ENCODE measurements at places on chromosomes 2 and 18.

- DNase-seq = no peak
Measured at GRCh38 chr2:159139216-159139933, 147.1 kb downstream of the WDSUB1 start.

DNA sequence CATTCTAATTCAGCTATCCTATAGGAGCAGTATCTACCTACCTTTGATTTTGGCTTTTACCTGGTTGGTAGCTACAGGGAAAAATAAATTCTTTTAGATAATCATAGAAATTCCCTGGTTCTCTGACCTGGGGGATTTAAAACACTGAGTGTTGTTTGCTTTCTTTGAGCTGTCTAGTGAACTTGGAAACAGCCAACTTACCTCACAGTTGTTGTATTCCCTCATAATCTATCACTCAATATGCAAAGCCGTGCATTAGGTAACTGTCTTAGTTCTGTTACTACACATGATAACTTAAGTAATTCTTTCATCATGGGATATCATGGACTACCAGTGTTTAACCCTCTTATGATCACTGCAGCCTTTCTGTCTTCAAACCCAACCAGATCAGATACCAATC lies 127.8 kb downstream of the TTC27 start:
- DNase-seq = no peak

DNA sequence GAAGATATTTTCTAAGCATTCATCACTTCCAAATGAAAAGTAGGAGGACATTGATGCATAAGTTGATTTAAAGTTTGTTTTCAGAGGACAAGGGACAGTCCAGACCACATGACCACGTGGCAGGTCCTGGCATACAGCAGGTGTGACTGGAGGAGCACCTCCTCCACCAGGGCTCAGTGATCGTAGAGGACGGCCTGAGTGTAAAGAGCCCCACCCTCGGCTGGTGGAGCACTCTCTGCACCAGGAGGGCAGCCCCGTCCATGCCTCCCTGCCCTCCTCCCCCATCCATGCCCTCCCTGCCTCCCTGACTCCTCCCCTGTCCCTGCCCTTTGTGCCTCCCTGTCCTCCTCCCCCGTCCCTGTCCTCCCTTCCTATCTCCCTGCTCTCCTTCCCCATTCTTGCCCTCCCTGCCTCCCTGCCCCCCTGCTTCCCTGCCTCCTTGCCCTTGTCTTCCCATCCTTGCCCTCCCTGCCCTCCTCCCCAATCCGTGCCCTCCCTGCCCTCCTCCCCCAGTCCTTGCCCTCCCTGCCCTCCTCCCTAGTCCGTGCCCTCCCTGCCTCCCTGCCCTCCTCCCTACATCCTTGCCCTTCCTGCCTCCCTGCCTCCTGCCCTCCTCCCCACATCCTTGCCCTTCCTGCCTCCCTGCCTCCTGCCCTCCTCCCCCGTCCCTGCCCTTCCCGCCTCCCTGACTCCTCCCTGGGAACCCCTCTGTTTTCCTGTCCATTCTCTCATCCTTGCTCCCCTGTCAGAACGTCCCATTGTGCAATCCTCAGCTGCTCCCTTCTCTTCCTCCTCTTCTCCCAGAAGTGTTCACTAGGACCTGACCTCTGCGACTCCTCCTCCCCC lies 47.9 kb downstream of the ANKMY1 start:
- no peak for DNase-seq

DNA sequence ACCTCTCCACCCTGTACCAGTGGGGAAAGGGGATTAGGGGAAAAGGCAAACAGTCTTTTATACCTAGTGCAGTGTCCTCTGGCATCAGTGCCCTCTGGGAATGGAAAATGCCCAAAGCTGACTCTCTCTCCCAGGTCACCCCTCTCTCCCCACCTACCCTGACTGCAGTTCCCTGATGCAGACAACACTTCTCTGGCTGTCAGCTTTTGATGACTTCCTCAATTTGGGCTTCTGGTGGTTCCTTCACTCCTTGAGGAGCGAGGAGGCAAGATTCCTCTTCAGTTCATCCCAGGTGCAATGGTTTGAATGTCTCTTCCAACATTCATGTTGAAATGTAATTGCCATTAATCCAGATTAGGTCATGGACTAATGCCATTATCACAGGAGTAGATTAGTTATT lies 19.7 kb upstream of the PPM1B start:
- DNase-seq = no peak

- DNase-seq = no peak
Measured at GRCh38 chr2:136534811-136535210, 230.5 kb upstream of the THSD7B start.

- DNase-seq = peak; percentile 46
Measured at GRCh38 chr2:44955593-44956392, 14.3 kb downstream of the SIX3 start.

GRCh38 chr18:59940068-59940467 lies 40.3 kb downstream of the PMAIP1 start:
- DNase-seq = no peak

GRCh38 chr2:47888581-47889280 lies 17.6 kb downstream of the FBXO11 start:
- DNase-seq = no peak

- DNase-seq = no peak
Measured at GRCh38 chr18:65751155-65752085, 608 bp downstream of the CDH7 start.

DNA sequence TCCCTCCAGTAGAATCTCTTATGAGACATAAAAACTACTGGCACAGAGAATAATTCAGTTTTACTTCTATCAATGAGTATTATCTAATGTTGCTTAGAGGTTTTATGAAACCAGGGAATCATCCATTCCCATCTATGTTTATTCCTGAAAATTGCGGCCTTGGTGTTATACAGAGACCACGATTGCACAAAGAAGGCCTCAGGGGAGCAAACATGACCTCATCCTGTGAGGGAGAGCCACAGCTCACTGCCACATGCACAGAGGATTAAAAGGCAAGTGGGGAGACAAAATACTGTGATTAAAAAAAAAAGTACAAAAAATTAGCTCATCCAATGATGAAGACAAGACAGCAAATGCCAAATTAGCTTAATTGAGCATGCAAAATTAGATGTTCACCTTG lies 111.8 kb upstream of the SLC35G4 start:
- DNase-seq = no peak

DNA sequence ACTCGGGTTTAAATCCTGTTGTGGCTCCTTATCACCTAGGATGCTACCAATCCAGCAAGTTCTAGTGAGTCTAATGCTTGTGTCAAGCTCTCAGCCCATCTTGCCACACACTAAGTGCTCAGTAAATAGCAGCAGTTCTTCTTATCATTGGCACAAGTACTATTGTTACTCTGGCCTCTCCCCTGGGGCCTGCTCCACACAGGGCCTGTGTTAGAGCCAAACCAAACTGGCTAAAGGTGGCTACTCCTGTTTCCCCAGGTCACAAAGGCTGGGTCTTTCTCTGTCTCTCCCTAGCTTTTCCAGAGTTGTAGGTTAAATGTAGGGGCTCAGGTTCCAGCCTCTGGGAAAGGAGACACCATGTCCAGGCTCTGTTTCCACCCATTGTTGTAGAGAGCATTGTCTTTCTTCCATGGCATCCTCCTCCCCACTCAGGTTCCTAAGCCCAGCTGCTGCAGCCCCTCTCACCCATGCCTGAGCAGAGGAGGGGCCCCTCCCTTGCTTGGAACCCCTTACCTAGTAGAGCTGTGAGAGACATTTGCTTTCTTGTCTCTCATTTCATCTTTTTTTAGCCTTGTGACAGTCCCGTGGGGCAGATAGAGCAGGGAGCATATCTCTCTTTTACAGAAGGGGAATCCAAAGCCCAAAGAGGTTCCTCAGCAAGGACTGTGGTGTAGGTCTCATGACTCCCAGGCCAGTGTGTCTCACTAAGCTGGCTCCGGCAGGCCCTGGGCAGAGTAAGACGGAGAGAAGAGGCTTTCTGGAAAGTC lies 56.4 kb upstream of the OTOF start:
- DNase-seq = no peak

GRCh38 chr2:28958689-28959088 lies 22.4 kb upstream of the TOGARAM2 start:
- DNase-seq = no peak

GRCh38 chr2:185208261-185208660 lies 530.3 kb upstream of the FSIP2 start:
- DNase-seq = no peak

- DNase-seq = no peak
Measured at GRCh38 chr2:26300234-26300925, 45.6 kb upstream of the SELENOI start.

GRCh38 chr2:36373149-36373926 lies 17.8 kb downstream of the CRIM1 start:
- no peak for DNase-seq

GRCh38 chr2:150095361-150096095 lies 391.9 kb downstream of the RND3 start:
- DNase-seq = no peak

GRCh38 chr2:182868054-182868796 lies 1.8 kb upstream of the FRZB start:
- DNase-seq = no peak

DNA sequence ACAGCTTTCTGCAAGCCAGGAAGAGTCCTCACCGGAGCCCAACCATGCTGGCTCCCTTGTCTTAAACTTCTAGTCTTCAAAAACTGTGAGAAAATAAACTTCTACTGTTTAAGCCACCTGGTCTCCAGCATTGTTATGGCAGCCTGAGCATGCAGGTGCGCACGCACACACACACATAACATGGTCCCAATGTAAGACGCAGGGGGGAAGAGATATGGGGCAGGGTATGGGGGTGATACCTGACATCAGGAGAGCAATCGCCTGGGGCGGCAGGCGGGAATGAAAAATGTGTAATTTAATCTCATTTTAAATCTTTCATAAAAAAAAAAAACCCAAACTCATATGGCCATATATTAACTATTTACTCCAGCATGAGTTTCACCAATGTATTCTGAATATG lies 18.0 kb downstream of the HJURP start:
- DNase-seq = no peak

DNA sequence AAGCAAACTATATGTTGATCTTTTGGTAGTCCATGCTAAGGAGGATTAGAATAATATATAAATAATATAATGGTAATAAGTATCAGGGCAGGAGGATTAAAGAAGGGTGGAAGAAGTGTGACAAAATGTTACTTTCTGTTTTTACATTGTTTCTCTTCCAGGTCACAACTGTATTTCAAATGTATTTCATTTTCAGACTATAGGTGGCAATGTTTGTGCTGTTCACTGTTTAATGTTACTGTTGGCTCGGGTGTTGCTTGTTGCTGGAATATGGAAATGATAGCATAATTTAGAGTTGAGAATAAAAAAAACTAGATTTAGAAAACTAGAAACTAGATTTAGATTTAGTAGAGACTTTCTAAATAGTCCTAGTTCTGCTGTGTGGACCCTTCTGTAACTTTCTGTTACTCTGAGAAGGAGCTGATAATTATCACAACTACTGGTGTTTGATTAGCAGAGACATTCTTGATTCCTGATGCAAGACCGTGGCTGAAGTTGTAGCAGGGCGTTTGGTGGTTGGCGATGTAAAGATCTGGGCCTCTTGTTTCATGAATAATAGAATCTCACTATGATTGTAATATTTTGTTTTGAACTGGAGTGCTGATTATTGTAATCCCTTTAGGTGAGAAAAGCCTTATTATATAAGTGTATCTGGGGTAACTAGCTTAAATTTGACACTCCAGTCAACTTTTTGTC lies 7.9 kb downstream of the NEDD4L start:
- DNase-seq = no peak

GRCh38 chr18:24228667-24229041 lies 89.8 kb downstream of the CABYR start:
- no peak for DNase-seq

DNA sequence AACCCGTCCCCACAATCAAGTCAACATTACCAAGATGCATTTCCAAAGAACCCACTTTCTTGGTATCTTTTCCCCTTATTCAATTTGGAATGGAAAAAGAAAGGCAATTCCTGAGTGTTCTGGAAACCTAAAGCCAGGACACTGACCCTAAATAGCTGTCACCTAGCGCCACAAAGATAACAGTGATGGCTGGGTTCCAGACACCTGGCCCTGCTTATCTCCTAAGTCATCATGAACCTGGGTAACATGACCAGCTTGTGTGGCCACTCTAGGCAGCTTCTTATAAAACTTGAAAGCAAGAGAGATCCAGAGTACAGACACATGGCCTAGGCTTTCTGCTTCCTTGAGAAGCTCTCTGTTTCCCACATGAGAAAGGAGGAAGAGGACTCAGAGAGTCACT lies 95.4 kb downstream of the BOD1L2 start:
- no peak for DNase-seq

GRCh38 chr2:133109772-133110171 lies 439.8 kb upstream of the LYPD1 start:
- no peak for DNase-seq

GRCh38 chr2:19671916-19672315 lies 229.9 kb downstream of the TTC32 start:
- no peak for DNase-seq

- DNase-seq = no peak
Measured at GRCh38 chr18:34084635-34085034, 140.1 kb downstream of the NOL4 start.

DNA sequence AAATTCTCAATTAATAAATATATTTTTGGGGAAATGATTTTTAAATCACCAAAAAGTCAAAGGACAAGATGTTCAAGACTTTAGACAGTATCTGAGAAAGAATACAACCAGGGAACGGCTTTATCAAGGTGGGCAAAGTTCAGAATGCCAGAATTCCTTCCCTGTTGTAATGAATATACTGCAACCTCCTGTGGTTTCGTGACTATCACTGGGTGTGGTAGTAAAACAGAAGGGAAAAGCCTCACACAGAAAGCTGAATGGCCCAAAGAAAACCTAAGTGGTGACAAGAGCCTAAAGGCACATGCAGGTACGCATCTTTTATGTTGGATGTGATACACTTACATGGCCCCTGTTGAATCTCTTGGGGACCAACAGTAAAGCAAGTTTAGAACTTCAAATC lies 37.1 kb downstream of the MBD2 start:
- no peak for DNase-seq

DNA sequence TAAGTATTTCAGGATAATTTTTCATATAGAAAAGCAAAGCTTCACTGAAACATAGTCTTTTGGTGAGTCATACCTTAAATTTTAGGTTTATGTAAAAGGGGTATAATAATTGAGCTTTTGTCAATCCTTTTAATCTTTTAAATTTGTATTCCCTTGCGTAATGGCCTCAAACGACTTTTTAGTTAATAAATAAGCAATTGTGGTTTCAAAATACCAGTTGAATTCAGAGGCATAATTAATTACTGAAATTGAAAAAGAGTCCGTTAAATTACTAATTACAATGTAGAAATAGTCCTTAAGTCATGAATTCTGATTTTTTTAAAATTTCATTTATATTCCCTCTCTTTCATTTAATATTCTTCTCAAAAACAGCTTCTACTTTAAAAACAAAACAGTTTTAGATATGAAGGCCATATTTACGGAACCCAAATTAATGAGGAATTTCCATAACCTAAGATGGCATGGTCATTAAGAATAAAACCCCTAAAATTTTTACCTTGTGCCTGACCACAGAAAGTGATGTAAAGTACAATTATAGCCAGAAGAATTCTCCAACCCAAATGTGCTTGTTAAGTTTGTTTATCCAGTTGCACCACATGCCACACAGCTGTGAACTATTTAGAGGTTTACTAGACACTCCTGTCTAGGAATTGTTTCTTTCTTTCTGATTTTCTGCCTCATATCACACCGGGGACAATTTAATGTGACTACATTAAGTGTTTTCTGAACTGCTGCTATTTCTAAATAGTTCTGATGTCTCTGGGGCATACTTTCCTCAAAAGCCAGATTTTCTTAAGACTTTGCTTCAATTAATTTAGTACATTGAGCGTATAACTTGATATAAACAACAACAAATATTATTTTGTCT lies 60.7 kb upstream of the ITGA4 start:
- no peak for DNase-seq

Measured in stimulated activated CD8-positive, alpha-beta memory T cell treated with anti-CD3 and anti-CD28 coated beads, Interleukin-4, amount 100 ng/mL, for 4 hours (primary cell).